Stimulated activated CD4-positive, alpha-beta T cell treated with anti-CD3 and anti-CD28 coated beads, TNF-alpha, amount 100 ng/mL, for 4 hours (primary cell): ENCODE measurements at places on chromosomes 12 and 14.

- DNase-seq: no peak
Observed at GRCh38 chr14:92637228-92637627, 111.2 kb downstream of the LGMN start.

DNA sequence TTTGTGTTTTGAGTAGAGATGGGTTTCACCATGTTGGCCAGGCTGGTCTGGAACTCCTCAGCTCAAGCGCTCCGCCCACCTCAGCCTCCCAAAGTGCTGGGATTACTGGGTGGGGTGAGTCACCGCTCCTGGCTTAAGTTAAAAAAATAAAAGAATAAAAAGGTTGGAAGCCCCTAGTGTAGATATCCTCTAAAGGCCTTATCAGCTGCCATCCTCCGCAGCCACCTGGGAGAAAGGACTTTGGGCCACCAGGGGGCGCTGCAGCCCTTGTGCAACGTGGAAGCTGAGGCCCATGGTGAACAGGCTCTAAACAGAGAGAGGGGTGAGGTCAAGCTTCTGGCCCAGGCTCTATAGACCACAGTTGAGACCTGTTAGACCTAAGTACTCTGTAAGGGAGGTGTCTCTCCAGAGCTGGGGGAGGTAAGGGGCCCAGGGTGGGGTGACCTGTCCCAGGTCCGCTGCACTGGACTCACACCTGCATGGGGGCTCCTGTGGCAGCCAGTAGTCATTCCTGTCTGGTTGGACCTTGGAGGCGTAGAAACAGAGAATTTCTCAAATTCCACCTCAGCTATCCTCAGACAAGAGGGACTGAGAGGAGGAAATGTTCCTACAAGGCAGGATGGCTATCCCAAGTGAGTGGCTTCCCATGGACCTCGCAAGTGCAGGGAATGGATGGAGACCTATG is 14.0 kb upstream of the RACGAP1 start:
- DNase-seq: peak; percentile 69

GRCh38 chr12:93569656-93570551 is 2.6 kb upstream of the SOCS2 start:
- peak; percentile 61 for DNase-seq

- DNase-seq: no peak
Observed at GRCh38 chr14:51658441-51659173, 6.9 kb downstream of the FRMD6 start.

GRCh38 chr12:84756961-84757360 is 155.6 kb downstream of the SLC6A15 start:
- DNase-seq: no peak

DNA sequence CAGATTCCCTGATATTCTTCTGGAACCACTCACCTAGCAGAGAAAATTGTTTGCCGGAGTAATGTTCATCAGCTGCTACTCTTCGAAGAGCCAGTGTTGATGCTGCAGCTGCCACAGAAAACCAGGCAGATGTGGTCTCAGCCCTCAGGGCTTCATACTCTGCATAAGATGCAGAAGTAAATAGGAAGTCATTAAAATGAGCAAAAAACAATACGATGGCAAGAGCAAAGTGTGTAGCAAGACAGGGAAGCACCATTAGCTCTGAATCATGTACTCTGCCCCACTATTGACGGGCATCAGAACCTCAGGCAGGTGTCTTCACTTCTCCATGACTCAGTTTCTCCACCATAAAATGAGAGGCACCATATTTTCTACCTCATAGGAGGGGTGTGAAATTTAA is 991.6 kb upstream of the TMEM132C start:
- DNase-seq: no peak

DNA sequence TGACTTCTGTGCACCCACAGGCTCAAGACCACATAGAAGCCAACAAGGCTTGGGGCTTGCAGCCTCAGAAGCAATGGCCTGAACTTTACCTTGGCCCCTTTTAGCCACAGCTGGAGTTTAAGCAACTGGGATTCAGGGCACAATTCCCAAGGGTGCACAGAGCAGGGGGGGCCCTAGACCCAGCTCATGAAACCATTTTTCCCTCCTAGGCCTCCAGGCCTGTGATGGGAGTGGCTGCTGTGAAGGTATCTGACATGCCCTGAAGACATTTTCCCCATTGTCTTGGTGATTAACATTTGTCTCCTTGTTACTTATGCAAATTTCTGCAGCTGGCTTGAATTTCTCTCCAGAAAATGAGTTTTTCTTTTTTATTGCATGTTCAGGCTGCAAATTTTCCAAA is 21.9 kb downstream of the GABARAPL1 start:
- DNase-seq: no peak

- DNase-seq: no peak
Observed at GRCh38 chr14:32319368-32320049, 9.6 kb upstream of the AKAP6 start.

DNA sequence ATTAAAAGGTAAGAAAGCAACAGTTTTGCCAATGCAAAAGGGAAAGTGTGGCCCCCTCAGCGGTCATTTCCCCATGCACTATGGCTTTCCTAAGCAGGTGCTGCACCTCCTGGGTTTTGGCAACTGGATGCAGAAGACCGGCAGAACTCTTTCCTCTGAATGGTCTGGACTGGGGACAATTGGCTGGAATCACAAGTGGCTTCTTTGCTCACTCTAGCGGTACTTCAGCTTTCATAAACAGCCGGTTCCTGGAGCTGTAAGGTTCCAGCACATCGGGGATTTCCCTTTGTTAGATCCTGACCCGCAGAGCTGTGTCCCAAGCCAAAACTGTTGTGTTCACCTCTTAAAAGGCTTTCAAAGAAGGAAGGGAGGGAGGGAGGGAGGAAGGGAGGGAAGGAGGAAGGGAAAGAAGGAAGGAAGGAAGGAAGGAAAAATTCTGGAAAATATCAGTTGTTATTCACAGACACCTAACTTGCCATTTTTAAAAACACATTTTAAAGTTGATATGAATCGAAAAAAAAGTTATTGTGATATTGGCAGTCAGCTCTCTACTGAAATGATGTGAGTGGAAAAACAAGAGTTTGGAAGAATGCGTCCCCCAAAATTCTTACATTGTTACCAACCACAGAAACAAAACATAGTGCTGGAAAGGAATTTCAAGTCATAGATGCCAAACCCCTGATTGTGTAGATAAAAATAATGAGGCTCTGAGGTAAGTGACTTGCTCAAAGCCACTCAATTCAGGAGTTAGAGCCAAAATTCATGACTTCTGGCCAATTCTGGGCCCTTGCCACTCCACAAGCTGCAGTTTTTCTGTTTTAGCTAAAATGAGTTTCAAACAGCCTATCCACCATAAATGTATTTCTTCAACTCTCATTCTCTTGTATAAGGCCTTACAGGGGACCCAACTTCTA is 220.6 kb upstream of the HMGA2 start:
- no peak for DNase-seq

DNA sequence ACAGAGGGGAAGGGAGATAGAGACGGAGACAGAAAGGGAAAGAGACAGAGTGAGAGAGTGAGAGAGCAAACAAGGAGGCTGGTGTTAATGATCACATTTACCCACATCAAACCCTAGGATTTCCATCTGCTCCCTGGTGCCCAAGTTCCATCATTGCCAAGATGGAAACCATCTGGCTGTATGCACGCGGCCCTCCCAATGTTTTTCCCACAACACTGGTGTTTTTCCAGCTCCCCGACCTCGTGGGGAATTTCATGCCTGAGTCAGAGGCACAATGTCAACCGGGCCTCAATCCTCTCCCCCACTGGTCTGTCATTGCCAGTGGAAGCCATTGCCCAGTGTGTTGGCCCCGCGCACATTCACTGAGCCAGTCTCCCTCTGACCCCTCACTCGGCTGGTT is 19.9 kb upstream of the BDKRB2 start:
- no peak for DNase-seq

- DNase-seq: no peak
Observed at GRCh38 chr14:74977164-74977900, 21.9 kb upstream of the PGF start.
